T-cell (primary cell): ENCODE measurements at places on chromosomes 13 and 19.
A peak's percentile ranks its signal among the peaks of the same experiment; 100 is the strongest.

GRCh38 chr19:4066682-4067395 is at the start of gene ZBTB7A:
ZBTB7A (minus strand) TSS chr19:4066899; CDS start chr19:4055232, 11,667 bp downstream.
- DNase-seq = peak; percentile 73

- DNase-seq = no peak
These were observed 49.6 kb downstream of the DOCK9 start for GRCh38 chr13:98927951-98928927.

DNA sequence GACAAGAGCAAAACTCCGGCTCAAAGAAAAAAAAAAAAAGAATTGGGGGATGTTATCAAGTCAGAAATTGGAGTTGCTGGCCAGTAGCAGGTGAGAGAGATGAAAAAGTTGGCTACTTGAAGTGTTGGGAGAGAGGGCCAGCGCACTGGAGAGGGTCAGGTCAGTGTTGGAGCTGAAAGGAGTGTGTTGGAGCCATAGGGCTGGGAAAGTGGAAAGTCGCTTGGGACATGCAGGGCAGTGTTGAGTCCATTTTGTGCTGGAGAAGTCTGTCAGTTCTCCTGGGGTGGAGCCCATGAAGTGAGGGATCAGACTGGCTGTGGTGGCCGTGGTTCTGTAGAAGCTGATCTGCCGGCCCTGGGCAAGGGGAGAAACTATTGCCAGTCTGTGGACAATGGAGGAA is 1.7 kb downstream of the PPP1R37 start:
- DNase-seq = no peak

GRCh38 chr13:113062691-113063090 is 42.9 kb upstream of the F7 start:
- DNase-seq = no peak

DNA sequence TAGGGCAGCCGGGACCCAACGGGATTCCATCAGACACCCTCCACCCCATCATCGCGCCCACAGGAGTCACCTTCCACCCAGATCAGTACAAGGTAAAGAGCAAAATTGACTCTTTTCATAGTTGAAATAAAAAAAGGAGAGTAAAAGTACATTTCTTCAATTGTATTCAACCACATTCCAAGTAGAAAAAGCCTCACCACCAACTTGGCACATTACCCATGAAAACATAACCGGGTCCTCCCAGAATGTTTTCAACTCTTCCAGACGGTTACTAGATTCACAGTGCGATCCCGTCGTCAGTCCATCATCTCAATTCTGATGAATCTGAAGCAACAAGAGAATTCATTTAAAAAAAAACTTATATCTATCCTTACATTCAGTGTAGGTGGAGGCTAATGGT is 125.2 kb downstream of the RAB20 start:
- DNase-seq = no peak

- no peak for DNase-seq
These were observed 65.3 kb upstream of the RXFP2 start for GRCh38 chr13:31674051-31674450.

GRCh38 chr13:110828705-110829104 is 86.2 kb downstream of the ANKRD10 start:
- no peak for DNase-seq

- DNase-seq = no peak
These were observed 18.6 kb downstream of the FCGBP start for GRCh38 chr19:39915848-39916215.

DNA sequence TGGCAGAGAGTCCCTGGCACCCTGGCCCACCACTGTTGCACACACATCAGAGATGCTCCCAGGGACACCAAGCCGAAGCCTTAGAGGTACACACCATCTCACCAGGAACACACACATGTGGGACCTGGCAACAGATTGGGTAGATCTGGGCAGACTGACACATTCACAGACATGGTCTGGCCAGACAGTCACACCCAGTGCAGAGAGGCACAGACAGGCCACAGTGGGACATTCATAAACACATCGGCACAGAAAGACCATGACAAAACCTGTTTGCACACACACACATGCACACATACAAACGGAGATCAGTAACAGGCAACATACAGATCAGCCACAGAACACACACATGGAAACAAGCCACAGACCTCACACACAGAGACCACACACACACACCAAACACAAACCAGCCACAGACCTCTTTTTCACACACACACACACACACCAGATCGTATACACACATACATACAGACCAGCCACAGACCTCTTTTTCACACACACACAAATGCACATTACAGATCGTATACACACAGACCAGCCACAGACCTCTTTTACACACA is 6.3 kb upstream of the JUNB start:
- DNase-seq = no peak
